ENCODE measurements at places on chromosomes 7 and 10.
A peak's percentile ranks its signal among the peaks of the same experiment; 100 is the strongest.

- DNase-seq = no peak
Measured at GRCh38 chr10:46175296-46175695, 111.5 kb upstream of the ANTXRL start.

GRCh38 chr7:106721816-106722785 is 61.1 kb upstream of the CCDC71L start:
- DNase-seq = no peak

DNA sequence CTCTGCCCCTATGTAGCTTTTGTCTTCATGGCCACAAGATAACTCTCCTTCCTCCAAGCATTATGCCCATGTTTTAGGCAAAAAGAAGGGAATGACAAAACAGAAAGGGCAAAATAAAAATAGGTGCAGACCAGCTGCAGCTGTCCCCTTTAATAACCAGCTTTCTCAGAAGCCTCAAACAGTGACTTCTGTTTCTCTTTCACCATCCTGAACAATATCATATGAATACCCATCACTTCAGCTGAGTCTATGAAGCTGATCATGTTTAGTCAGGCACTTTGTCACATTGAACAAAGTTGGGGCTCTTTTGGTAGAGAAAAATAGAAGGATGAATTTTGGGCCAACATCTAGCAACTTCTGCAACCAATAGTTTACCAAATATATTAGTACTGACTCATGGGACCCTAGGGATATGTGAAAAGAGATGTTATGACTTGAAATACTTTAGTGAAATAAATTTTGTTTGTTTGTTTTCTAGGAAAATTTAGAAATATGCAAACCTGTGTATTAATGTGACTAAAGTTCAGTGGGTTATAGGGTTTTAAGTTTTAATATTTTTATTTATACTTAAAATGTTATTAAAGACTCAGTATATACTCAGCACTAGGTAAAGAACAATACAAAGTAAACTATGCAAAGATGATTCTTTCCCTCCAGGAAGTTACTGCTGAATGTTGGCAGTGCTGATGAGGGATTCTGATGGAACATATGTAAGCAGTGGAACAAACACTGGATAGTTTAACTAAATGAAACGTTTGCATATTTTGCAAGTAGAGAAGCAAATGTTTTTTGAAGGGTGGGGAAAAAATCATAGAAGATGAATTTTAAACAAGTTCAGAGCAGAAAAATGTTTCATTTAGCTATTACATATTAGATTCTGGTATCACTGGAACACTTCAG is 133.7 kb downstream of the FOXP2 start:
- no peak for DNase-seq

DNA sequence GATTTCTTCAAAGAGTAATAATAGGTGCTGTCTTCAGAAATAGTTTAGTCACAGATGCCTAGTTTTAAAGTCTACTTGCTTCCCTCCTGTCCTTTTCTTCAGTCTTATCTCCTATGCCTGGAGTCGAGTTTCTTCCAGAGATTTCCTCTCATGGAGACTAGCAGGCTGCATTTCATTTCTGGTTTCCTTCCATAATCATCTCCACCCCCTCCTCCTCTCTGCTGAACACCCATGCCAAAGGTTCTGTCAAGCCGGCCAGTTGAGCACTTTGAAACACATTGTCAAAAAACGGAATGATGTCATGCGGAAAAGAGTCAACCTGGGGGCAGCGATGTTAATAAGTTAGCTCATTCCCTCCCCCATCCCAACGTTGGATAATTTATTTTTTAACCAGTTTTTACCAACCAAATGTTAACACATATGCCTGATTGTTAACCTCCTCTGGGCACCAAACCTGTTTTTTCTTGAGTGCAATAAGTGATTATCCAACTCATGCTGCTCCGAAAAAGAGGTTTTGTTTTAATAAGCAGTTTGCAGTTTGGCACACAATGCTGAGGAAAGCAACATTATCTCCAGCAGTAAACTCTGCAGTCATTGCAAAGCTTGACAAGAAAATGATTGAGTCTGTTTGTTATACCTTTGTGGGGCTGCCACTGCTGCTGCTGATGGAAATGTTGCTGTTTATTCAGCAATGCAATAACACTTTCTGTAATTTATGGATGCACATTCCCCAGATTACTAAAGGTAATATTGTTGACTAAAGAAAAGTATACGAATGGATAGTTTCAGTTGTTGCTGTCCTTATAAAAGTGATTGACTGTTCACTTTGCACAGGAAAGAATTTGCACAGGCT is 161.6 kb downstream of the LRMDA start:
- no peak for DNase-seq

DNA sequence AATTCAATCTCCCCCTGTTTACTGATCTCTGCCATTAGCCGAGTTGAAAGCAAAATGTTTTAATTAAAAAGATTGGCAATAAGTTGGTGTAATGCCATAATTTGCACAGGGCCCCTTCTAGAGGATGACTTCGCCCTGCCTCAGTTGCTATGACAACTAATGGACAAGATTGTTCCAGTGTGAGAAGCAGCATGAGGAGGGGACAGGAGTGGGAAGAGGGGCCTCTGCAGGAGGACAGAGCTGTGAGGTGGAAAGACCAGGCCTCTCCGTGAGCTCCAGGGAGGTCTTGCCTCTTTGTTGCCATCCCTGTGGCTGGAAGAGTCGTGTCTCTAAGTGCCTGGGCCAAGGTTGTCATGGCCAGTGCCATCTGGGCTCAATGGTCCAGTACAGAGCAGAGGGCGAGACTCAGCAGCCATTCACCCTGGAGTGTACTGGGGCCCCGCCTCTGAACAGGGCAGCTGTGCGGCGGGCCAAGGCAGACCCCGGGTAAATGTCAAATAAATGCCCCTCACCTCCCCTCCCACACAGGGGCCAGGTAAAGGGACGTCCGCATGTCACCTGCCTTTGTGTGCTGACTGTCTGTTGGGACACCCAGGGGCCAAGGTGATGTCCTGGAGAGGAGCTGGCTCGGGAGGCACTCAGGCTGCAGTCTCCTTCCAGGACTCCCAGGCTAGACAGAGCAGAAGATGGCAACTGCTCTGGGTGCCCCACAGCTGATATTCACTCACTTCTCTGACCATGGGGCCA is 97.0 kb upstream of the RET start:
- DNase-seq = no peak

- DNase-seq = no peak
Measured at GRCh38 chr7:87316097-87316700, 29.3 kb upstream of the CROT start.

DNA sequence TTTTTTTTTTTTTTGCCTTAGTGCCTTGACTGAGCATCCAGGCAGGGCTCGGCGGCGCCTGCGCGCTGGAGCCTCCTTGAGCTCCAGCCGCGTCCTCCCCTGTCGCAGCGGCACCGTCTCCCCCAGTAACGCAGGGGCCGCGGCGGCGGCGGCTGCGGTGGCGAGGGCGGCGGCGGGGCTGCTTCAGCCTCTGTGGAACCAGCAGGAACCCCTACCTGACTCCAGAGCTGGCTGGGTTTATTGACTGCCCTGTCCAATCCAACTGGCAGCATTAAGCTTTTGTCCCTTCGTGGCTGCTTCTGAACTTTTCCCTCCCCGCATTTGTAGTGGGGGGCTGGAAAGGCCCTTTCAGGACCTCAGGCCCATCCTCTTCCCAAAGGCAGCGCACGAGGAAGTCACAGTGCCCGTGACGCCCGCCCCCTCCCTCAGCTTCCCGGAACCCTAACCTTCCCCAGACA is at the start of gene GPR85:
TSS of gene GPR85 (minus strand) at position 397 of the 458 bp plus-strand sequence. CDS start 2,106 bp downstream, outside the sequence.
- no peak for DNase-seq

DNA sequence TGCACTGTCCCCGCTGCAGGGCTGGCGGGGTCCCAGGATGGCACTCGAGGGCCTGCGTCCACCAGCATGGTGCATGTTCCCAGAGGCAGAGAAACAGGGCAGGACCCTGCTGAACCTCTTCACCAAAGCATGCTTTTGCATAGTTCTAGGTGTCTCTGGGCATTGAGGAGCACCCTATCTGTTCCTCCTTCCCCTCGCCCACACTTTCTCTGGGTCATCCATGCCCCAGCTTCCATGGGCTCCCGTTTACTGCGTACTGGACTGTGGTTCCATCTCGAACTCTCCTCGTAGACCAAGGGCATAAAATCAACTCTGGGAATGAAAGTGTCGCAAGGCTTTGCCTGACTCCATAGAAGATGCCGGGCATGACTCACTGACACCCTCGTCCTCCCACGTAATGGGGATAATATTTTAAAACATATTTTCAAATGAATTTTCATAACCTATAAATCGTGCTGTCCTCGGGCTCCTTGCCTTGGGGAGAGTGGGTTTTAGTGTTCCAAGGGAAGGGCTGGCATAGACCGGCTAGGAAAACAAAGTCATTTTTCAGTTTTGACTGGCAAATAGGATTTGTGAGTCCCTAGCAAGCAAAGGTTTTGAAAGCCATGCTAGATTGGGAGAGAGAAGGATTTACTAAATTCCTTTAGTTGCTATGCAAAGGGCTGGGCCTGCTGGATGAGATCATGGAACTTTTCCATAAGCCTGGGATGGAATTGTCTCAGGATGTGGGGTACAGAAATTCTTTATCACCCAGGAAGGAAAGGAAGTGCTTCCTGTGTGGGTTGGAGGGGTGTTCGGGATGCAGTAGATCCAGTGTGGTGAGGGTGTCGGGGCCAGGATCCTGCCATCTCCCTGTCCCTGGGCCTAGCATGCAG is 498.7 kb upstream of the MKI67 start:
- DNase-seq = no peak

- DNase-seq = no peak
Measured at GRCh38 chr10:94673614-94674321, 9.8 kb upstream of the CYP2C18 start.

GRCh38 chr7:27161214-27161720 is 4.1 kb downstream of the HOXA9 start:
- no peak for DNase-seq

GRCh38 chr10:27030060-27030459 is 70.2 kb downstream of the ANKRD26 start:
- no peak for DNase-seq

GRCh38 chr7:30765408-30765807 is 5.8 kb upstream of the MINDY4 start:
- no peak for DNase-seq

GRCh38 chr7:13725591-13725990 is 263.9 kb downstream of the ETV1 start:
- no peak for DNase-seq

GRCh38 chr7:47380325-47381133 is 201.4 kb downstream of the TNS3 start:
- DNase-seq = no peak

DNA sequence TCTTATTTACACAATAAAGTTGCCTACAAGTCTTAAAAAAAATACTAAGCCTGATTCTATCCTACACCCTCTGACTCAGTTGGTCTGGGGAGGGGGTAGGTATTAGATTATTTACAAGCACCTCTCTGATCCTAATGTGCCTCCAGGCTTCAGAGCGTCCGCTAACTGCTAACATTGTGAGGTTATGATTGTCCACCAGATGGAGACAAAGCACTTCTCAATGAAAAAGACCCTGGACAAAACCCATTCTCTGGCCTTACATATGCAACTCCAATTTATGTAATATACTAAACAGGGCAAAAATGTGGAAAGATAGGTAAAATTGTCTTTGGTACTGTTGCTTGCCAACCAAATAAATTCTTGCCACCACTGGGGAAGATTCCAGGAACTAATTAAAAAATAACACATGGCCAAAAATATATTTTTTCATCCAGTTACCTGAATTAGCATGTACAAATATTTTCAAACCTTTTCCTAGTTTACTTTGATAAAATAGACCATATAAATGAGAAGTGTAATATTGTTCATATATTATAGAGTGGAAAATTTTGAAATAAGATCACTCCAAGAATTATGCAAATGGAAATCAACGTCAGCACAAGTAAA is 92.4 kb downstream of the KIF20B start:
- peak; percentile 66 for DNase-seq

- no peak for DNase-seq
Measured at GRCh38 chr7:31776616-31777015, 89.6 kb downstream of the PPP1R17 start.

DNA sequence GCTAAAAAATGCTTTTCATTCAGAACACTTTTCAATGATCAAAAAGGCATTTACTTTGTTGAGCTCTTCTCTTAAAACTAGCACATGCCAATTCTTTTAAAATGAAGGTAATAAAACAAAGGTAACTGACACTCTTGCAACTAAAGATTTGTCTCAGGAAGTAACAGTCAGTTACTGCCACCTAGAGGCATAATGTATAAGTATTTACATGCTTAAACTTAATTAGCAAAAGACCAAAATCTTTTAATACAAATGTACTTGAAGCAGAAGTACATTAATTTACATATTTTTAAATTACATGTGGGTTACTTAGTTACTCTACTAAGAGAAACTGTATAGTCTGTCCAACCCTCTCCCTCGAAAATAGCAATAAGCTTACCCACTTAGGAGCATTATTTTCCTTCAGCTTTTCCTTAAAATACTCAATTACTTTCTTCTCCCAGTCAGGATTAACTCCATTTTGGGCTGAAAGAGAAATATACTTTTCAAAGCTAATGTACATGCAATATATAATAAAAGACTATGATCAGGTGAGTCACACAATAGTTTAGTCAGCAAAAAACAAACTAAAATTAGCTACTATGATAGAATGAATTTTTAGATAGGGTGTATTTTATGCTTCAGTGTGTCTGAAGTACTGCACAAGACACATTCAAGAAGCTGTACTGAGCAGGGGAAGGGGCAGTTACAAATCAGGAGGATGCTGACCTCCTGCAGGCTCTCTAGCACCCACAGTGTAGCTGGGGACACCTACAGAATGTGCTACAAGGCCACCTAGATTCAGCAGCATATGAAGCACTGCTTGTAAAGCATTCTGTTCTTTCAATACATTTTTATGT is 13.0 kb downstream of the MCMBP start:
- DNase-seq = peak; percentile 80

DNA sequence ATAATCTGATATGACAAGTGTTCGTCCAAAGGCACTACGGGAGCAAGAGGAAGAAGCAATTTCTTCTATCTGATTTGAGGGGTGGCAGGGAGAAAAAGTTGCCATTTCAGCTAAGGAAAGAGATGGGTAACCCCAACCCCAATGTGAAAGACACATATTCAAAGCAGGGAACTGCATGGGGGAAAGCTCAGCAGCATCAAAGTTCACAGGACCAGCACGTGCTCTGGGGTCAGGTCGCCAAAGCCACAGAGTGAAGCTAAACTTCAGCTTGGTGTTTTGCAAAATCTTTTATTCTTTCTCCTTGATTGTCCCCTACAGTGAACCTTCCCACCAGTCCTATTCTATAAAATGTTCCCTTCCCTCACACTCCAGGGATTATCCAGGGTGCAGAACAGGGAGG is 112.8 kb upstream of the PPP2R2D start:
- no peak for DNase-seq

- no peak for DNase-seq
Measured at GRCh38 chr10:88938039-88938438, 14.5 kb downstream of the ACTA2 start.

GRCh38 chr7:28688651-28689050 is 269.5 kb downstream of the TRIL start:
- no peak for DNase-seq

DNA sequence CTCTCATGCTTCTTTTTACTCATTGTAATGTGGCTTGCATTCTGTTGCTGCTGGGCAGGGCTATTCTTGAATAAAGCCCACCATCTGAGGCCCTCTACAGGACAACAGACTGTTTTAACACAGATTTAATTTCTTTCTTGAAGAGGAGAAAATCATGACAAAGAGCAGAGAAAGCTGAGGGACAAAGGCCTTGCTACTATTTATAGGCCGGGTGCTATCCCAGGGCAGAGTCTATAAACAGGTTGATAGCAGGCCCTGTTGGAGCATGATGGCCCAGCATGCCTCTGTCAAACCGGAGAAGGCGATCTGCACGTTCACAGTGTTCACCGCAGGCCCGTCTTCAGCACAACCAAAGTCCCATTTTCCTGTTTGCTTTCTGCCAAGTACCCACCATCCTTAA is 3.0 kb downstream of the VIPR2 start:
- no peak for DNase-seq

Measured in CD4-positive, CD25-positive, alpha-beta regulatory T cell (primary cell).